Hematopoietic multipotent progenitor cell treated with erythropoietin and hydrocortisone succinate and interleukin-3 and kit ligand, for 6 days (in vitro differentiated cells): ENCODE measurements at places on chromosomes 4 and X.

DNA sequence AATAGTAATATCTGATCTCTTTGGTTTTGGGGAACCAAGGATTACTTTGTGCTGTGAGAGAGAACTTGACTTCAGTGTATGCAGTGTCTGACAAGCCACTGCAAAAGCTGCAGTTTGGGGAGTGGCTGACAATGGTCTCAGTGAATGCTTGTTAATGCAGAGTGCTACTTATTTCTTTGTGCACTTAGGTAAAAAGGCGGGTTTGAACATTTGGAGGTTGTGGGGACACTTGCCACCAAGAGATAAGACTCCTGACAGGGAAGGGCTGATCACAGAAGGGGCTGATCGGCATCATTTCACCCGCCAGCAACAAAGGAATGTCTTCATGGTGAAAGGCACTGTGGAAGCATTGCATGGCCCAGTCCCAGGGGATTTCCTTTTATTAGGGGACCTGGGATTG is 28.6 kb upstream of the USP46 start:
- peak; percentile 88 for DNase-seq

- no peak for DNase-seq
Measured at GRCh38 chr4:62135565-62136156, 935.5 kb downstream of the ADGRL3 start.

- DNase-seq: no peak
Measured at GRCh38 chrX:150051096-150051495, 112.8 kb upstream of the EOLA2 start.

DNA sequence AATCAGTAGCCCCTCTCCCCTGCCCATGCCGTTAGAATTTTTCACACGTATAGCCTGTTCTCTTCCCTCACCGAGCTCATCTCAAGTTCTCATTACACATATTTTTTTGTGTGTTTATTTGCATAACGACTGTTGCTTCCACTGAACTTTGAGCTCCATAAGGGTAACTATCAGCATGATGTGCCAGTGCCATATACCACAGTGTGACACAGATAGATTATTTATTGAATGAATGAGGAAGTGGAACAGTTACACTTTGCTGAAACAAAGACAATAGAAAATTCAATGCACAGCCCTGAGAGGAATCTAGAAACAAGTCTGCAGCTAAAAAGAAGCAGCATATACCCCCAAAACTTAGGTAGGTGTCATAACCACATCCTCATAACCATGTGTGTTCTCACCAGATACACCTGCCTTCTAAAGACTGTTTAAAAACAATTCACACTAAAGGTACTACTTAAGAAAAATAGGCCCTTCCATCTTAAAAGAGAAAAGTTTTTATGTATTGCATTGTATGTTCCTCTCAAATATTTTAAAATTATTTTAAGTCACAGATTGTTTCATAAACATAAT is 389.9 kb downstream of the PACRGL start:
- DNase-seq: no peak

- no peak for DNase-seq
Measured at GRCh38 chr4:72275381-72275780, 243.6 kb downstream of the NPFFR2 start.

DNA sequence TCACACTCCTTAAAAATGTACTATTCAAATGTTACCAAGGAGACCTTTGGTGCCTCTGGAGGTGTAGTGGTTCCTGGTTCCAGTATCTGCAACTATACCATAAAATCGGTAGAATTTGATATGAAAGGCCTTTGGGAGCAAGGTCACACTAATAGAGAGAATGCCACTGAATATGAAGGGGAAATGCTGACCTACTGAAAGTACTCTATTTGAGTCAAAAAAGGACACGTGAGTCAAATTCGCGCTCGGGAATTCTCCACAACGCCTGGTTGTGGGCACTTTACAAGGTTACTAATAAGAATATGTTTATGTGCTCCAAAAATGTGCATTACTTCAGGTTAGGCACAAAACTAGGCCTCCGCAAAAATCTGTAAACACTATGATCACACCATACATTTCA is 39.5 kb upstream of the RELL1 start:
- no peak for DNase-seq

GRCh38 chr4:112302320-112303274 is 5.4 kb downstream of the ALPK1 start:
- DNase-seq: no peak

DNA sequence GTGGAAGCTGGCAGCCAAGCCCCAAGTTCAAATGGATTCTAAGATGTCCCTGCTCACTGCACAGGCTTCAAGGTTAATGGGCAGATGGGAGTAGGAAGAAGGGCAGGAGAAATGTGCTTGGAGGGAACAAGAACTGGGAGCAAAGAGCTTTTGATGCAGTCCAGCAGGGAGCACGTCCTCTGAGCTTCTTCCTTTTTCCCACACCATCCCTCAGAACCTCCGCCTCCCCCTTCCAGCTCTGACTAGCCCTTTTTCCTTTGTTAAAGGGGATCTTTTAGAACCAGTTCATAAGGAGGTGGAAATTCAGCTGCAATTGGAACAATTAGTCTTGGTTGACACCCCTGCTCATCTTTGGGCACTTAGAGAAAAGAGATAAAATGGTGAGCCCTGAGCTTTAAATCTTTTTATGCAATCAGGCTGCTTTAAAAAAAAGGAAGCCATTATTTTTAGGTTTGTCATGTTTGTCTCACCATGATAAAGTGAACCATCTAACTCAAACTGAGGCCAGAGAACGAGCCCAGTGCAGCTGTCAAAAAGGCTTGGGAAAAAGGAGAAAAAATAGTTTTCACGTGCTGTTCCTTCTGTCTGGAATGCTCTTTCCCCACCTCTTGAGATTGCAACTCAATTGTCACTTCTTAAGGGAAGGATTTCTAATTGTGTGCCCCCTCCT is 135.8 kb upstream of the IL1RAPL2 start:
- DNase-seq: no peak

GRCh38 chr4:86452422-86452891 is 92.6 kb upstream of the MAPK10 start:
- DNase-seq: no peak

- no peak for DNase-seq
Measured at GRCh38 chrX:55818673-55819375, 101.3 kb downstream of the RRAGB start.

- DNase-seq: peak; percentile 55
Measured at GRCh38 chrX:19544693-19545305, 29.5 kb upstream of the MAP3K15 start.

DNA sequence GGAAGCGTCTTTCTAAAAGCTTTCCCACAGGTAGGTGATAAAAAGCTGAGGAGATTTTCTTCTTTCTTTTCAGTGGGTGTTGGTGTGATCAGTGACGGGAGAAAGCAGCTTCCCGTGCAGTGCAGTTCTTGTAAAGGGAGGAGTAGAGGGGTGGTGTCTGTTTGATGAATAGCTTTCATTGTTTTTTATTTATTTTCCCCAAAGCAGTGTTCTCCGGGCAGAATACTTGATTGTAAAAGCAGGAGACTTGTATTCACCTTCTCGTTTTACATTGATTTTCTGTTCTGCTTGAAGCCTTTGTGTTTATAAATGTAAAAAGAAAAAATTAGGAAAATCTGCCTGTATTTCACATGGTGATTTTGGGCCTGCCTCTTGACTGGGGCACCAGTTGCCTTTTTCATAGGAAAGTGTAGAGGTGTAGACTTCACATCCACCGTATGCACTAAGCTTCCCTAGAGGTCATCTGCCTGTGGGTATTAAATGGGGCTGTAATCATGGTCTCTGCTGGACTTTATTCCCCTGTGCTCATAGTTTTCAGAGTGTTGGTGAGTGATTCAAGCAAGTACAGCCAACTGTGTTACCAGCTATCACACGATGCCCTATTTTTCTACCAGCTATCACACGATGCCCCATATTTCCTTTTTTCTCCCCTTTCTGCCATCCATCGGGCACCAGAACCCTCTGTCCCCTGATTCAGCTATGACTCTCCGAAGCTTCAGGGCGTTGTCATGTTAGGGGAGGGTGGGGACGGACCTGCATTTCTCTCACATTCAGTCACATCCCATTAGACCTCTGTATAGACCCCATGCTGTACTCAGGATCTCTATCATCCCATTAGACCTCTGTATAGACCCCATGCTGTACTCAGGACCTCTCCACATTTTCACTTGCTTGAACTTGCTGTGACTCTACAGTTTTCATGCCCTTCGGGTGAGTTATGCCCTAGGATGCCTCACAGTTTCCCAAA is 526.5 kb downstream of the TRIML1 start:
- no peak for DNase-seq

DNA sequence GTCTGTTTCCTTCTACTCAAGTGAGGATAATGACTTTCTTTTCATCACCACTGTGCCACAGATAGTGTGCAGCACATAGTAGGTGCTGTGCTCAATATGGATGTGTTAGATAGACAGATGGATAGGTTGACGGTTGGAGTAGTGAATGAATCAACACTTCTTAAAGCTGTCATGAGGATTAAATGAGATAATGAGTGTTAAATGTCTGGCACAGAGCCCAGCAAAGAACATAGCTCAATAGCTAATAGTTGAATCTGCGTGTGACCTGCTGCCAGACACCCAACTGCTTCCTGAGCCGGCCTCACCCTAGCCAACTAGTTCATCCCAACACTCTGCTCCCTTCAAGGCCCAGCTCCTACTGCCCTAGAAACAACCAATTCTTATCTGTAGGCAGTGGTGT is 67.7 kb upstream of the PJA1 start:
- DNase-seq: peak; percentile 91

DNA sequence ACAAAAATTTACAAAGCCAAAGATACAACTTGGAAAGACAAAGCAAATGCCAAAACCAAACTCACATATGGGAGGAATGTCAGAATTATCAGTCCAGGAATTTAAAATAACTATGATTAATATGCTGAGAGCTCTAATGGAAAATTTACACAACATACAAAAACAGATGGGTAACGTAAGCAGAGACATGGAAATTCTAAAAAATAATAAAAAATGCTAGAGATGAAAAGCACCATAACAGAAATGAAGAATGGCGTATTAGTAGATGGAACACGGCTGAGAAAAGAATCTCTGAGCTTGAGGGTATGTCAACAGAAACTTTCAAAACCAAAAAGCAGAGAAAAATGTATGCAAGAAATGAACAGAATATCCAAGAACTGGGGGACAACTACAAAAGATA is 4.1 kb upstream of the MANBA start:
- no peak for DNase-seq

- DNase-seq: no peak
Measured at GRCh38 chr4:72666910-72667309, 97.9 kb upstream of the ADAMTS3 start.

DNA sequence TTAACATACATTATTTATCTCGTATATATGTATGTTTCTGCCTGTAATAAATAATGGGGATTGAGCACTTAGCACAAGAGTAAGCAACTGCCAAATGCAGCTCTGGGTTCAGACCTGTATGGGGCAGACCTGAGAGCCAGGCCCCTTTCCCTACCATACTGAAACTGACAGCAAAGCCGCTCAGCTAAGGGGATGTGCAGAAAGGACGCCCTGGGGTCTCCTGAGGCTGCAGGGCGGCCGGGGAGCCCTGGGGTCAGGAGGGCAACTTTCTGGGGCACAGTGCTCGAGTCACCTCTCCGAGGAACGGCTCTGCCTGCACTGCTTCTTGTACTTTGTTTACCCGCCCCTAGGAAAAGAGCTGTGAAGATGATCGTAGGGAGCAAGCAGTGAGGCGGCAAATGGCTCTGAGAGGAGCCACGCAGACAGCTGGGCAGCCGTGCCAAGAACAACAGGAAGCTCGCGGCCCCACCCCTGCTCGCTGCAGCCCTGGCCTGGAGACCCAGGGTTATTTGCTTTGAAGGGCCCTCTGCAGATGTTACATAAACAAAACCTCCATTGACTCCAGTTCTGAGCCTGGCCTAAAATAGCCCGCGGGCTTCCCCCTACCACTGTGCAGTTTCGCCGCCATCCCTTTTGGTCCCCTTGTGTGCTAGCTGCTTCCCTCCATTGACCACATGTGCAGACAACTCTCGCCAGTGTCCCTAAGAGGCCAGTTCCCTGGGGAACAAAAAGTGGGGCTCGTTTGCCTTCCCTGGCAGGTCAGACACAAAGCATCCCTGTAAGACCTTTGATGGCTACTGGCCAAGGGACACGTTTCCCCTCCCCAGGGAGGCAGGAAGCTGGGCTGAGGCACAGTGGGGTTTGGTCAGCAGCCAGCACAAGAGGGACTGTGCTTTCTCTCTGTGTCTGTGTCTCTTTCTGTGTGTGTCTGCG is 111.3 kb upstream of the LNX1 start:
- peak; percentile 62 for DNase-seq

DNA sequence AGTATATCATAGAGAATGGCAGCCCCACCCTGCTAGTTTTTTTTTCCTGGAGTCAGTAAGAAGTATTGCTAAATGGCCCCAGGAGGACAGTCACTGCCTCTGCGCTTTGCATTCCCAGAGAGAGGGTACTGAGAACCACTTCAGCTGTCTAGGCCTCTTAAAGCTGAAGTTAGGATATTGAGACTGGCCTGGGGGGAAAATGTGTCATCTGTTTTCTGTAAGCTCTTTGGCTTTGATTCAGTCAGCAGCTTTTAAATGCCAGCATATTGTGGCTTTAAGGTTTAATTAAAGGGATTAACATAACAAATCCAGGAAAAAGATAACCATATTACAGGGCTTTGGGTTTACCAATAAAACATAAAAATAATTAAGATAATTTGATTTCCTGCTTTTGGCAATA is 852.0 kb downstream of the PCDH18 start:
- no peak for DNase-seq

- no peak for DNase-seq
Measured at GRCh38 chr4:2891294-2891693, 47.6 kb downstream of the ADD1 start.

DNA sequence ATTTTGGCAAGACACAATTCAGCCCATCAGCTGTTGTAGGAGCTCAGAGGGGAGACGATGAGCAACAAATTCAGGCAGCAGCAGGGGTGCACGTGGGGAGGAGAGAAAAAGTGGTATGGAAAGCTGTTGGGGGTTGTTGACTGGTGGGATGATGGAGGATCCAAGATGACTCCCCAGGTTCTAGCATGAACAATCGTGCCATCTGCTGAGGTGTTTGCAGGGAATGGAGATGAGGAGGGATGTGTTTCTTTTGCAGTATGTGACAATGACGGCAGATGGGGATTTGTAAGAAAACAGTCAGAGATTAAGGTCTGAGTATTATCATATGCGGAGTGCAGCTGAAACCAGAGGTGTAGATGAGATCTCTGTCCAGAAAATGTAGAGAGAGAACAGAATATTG is 63.3 kb downstream of the SEL1L3 start:
- DNase-seq: no peak

GRCh38 chrX:105823092-105823455 is 735 bp downstream of the NRK start:
- no peak for DNase-seq
